Right hindlimb (tissue), 1 donor: ENCODE measurements at places on chromosomes 12 and 14.
A peak's percentile ranks its signal among the peaks of the same experiment; 100 is the strongest.

GRCh38 chr12:103824845-103825244 lies 16.2 kb downstream of the NT5DC3 start:
- DNase-seq, result no peak

DNA sequence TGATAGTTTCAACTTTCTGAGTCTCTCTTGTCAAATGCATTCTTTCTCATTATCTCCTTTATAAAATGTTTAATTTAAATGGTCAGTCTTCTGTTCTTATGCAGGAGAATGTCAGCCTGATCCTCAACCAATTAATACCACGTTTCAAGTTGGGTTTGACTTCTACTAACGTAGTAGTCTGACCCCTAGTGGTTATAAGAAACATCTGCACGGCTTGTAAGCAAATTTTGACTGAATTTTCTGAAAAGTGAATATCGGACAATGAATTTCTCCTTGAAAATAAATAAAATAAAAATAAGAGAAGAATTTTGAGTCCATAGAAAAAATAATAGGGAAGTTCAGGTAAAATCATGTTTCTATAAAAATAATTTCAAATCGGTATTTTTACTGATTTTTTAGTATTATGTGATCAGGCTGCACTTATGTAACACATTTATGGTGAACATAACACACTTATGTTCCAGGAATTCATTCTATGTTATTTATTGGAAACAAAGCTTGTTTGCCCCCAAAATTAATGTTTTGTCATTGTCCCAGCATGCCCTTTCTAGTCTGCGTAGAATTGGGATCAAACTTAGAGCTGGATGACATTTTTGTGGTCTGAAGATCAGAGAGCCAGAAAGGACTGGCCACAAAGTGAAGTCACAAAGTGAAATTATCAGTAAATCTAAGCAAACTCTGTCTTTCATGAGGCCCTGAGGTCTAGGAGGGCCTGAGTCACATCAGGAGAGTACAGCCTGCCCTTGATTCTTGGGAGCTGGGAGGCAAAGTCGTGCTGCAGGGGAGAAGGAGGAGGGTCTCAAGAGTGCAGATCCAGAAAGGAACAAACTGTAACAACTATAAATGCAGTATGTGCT lies 101.2 kb upstream of the STXBP6 start:
- no peak for DNase-seq

GRCh38 chr14:49991491-49991890 lies 98.6 kb downstream of the ARF6 start:
- no peak for DNase-seq

- DNase-seq, result no peak
Observed at GRCh38 chr12:65609359-65609771, 214.9 kb upstream of the HMGA2 start.

DNA sequence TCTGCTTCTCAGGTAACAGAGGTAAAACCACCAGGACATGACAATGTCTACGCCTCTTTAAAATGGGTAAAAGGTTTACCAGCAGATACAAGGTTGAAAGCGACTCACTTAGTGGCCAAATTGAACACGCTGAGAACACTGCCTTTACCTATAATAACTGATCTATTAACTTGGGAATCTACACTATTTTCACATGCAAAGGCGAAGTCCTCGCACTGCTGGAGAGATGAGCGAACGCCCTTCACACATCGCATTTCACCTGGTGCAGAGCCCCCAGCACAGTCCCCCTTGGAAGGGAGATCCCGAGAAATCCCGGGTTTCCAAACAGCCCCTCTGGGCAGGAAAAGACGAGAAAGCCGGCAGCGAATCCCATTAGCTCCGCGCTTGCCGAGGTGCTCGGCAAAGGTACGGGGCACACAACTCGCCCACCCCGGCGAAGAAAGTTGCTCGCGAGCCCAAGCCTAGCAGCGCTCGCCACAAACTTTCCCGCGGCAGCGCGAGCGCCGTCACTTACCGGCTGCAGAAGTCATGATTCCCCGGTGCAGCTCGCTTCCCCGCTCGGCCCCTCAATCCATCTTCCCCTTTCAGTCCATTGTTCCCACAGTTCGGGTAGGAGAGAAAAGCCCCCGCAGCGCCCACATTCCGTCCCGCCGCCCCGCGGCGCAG lies 423 bp downstream of the FGD6 start:
- no peak for DNase-seq

DNA sequence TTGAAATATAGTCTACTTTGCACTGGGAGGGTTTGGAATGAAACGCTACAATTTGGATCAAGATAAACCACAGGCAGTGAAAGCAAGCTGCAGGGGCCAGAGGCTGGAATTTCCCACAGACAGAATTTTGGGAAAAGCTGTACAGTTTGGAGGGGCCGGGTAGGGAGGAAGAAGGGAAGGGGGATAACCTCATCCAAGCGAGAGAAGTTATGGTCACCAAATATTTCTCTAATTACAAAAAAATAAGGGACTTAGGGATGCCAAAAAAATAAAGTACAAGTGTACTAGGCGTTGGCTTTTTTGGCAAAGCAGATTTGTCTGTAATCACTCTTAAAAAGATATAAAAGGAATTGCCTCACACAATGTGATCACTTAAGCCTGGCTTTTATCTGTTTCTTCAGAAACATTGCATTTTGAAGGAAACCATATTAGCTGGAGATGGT lies 31.2 kb upstream of the ADGRD1 start:
- DNase-seq, result peak; percentile 59

DNA sequence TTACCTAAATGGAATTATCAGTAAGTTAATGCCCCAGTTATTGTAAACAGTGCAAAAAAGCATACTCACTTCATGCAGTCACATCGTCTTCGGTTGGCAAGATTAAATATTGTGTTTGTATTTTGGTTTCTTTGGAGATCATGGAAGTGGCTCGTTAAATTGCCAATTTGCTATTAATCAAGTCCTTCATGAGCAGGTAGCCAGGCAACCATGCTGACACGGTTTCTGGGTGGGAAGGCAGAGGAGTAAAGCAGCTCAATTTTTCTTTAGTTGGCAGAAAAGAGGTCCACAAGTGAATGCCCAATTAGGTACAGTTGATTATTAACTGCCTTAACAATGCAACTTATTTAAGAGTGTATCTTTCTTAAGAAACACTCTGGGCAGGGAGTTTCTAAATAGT lies 43.9 kb downstream of the PPP4R3A start:
- DNase-seq, result no peak

DNA sequence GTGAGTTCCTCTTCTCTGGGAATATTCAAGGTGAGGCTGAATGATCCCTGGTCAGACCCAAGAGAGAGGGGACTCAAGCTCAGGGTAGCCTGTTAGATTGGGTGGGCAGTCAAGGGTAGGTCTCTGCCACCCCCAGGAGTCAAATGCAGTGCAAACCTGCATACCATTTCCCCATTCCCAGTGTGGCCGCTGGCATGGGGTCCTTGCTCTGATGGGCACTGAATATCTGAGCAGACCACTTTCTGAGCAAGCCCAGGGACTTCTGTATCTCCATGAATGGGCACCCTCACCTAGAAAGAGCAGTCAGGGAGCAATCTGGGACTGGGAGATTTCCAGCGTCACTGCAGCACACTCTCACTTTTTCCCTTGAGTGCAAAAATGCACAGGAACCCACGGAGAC lies 573.7 kb downstream of the BCL11B start:
- no peak for DNase-seq
